ENCODE measurements at places on chromosomes 3 and 15.

DNA sequence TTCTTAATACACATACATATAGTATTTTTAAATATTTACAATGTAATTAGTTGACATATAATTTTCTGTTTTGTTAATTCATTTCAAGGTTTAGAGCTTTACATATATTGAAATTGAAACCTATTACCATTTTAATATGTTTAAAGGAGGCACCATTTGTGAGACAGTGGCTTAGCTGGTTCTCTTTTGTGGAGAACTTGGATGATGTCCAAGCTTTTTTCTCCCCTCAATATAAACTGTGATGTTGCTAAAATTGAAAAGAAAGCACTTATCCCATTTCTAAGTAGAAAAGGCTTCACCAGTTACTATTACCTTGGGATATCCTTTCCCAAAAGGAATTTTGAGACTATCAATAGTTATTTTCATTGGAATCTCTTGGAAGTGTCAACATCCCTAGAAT lies 707.2 kb downstream of the NTRK3 start:
- no peak for DNase-seq

GRCh38 chr15:57146506-57147201 lies 228.2 kb downstream of the TCF12 start:
- DNase-seq, result no peak

DNA sequence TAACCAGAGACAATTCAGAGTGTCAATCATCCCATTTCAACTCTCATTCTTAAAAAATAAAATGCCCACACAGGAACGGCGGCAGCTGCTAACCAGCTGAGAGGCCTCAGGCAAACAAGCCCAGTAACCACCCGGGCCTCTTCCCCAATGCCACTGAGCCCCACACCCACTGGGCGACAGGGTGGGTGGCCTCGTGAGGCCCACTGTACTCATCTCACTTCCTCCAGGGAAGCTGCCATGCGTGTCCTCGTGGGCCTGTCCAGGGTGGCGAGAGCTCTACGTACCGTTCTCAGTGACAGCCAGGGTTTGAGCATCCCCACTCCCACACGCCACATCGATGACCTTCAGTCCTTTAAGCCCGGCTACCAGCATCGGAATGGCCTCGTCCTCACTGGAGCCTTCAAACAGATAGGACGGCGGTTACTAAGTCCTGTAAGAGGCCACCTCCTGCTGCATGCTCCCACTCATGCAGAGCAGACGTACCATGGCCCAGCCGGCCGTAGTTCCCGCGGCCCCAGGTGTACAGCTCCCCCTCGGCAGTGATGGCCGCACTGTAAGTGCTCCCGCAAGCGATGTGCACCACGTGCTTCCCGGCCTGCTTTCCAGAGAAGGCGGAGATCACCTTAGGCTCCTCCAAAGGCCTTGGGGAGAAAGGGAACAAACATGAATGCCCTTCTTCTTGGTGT lies 56.5 kb downstream of the HERC2 start:
- DNase-seq, result no peak

GRCh38 chr3:71491154-71491752 lies 92.3 kb downstream of the FOXP1 start:
- no peak for DNase-seq

- no peak for DNase-seq
Measured at GRCh38 chr3:3627114-3627513, 172.1 kb upstream of the LRRN1 start.

DNA sequence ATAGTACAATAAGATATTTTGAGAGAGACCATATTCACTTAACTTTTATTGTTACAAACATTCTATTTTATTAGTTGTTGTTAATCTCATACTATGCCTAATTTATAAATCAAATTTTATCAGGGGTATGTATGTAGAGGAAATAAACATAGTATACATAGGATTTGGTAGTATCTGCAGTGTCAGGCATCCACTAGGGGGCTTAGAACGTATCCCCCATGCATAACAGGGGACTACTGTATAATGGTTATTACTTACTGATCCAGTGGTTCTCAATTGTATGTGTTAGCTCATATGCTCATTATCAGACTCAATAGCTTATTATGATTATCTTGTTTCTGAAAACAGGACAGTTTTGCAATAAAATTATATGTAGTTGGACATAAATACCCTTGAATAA lies 27.6 kb downstream of the CMC1 start:
- no peak for DNase-seq

DNA sequence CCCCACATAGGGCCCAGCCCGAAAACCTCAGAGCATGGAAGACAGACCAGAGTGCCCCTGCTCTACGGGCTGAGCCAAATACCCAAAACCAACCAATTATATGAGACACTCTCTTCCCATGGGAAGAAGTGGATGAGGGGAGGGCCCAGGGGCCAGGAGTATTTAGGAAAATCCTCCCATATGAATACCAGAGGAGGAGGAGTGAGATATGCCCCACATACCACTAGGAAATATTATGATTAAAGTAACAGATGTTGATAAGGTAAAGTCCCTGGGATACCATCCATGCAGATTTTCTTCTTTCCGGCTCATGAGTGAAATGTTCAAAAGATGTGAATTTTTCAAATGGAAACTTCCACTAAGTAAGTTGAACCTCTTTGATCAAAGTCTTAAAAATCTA lies 50.4 kb downstream of the MESD start:
- no peak for DNase-seq

- no peak for DNase-seq
Measured at GRCh38 chr3:79586232-79586631, 181.6 kb downstream of the ROBO1 start.

- DNase-seq, result no peak
Measured at GRCh38 chr3:46847744-46848143, 15.5 kb downstream of the MYL3 start.

GRCh38 chr15:92809880-92810361 lies 90.2 kb upstream of the CHD2 start:
- DNase-seq, result no peak

- no peak for DNase-seq
Measured at GRCh38 chr3:100245927-100246326, 14.9 kb upstream of the TBC1D23 start.

DNA sequence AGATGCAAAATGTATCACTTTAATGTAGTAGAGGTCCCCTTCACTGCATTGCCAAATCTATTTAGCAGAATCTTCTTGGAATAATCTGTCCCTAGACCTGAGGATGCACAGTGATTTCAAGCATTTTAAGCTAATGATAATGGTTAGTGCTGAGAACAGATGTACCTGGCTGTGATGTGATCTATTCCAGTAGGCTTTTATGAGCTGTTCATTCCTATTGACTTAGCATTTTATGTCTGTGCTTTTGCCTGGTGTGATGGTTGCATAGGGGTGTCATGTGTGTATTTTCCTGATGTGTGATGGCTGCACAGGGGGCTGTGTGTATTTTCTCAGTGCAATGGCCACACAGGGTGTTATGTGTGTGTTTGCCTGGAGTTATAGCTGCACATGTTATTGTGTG lies 272.9 kb downstream of the TIGIT start:
- no peak for DNase-seq

DNA sequence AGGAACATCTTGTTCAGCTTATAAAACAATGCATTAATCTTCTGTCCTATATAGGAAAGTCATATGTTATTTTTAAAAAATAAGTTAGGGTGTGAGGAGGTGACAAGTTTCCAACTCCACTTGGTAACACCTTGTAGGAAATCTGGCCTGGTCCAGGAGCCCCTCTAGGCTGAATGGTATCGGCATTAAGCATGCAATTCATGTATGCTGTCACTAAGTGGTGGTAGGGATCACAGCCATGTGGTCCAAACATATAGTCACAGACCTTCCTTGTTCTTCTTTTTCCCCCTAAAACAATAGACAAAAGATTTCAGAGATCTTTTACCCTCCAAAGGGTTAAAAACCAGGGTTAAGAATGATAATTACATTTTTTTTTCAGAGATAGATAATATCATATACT lies 4.2 kb upstream of the APBA2 start:
- no peak for DNase-seq

DNA sequence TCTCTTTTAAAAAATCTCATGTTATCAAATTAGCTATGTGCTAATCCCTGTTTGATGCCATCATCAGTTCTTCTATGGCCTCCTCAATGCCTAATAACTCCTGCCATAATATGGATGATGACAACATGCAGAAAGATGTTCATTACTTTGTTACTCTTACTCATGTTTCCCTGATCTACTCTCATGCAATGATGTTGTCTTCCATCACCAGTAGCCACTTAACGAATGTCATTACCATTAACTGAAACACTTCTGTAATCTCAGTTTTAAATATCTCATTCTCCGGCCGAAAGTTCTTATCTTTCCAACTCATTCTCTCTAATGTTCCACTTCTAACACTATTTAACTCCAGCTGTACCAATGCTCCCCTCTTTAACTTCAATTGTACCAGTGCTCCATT lies 1187.7 kb downstream of the OTOL1 start:
- DNase-seq, result no peak

GRCh38 chr3:28836199-28836598 lies 444.7 kb upstream of the RBMS3 start:
- no peak for DNase-seq

GRCh38 chr15:72590427-72590826 lies 64.1 kb upstream of the GOLGA6B start:
- DNase-seq, result no peak

- DNase-seq, result no peak
Measured at GRCh38 chr3:120524171-120524923, 71.8 kb upstream of the NDUFB4 start.

DNA sequence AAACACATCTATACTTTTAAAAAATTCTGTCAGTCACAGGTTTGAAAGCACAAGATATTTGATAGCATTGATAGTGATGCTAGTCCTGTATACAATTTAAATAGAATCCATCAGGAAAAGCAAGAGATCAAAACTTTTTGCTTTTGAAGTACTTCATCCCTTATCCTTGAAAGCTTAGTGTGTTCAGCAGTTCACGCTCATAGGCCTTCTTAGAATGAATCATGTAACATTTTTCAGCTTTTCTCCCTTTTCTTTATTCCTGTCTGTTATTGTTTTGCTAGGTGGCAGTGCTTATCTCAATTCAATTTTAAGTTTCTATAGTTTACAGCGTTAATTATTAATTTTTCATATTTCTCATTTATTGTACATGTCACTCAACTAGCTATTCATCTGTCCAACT lies 69.1 kb downstream of the FGF7 start:
- DNase-seq, result no peak

GRCh38 chr3:43152649-43153048 lies 46.8 kb upstream of the POMGNT2 start:
- DNase-seq, result no peak

GRCh38 chr3:177610262-177610661 lies 413.0 kb upstream of the TBL1XR1 start:
- no peak for DNase-seq

- no peak for DNase-seq
Measured at GRCh38 chr3:73136941-73137340, 75.5 kb downstream of the EBLN2 start.

DNA sequence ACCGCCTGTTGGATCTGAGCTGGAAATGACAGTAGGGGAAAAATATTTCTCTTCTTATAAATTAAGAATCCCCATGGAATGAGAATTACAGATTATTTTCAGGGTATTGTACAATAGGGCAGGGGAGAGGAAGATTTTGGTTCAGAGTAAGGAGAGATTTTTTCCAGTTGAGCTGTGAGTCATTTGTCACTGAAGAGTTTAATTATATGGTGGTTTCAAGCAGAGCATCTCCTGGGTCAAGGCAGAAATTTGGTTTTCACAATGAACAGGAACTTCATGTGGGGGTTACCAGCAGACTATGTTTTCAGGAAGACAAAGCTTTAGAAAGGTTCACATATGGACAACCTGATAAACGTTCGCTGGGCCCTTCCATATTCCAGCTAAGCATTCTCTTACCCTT lies 182.8 kb upstream of the NR2E3 start:
- DNase-seq, result no peak

DNA sequence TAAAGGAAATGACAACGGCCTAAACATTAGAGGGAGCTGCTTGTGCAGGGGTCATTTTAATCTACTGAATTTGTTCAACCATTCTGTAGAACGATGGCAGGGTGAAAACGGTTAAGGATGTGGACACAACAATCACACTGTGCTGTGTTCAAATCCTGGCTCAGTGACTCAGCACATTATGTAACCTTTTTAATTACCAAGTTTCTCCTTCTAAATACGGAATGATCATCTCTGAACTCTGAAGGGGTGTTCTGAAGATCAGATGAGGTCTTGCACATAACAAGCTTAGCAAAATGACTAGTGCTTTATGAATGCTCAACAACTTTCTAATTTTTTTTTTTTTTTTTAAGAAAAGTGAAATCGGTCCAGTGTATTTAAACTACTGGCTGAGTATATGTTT lies 592.8 kb downstream of the FOXP1 start:
- no peak for DNase-seq

DNA sequence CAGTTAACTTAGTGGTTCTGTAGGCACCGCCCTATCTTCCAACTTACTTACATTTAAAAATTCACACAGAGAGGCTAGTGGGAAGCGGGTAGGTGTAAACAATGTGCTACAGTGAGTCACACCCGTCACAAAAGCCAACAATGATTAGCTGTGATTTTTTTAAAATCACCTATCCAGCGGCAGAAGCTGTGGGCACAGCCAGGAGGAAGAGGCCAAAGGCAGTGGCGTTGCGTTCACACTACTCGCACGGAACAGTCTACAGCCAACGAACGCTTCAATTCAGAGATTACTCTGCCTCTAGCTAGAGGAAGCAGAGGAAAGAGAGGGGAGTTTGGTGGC lies 2.5 kb upstream of the NLGN1 start:
- no peak for DNase-seq

GRCh38 chr3:120435621-120436020 lies 15.2 kb downstream of the FSTL1 start:
- no peak for DNase-seq

DNA sequence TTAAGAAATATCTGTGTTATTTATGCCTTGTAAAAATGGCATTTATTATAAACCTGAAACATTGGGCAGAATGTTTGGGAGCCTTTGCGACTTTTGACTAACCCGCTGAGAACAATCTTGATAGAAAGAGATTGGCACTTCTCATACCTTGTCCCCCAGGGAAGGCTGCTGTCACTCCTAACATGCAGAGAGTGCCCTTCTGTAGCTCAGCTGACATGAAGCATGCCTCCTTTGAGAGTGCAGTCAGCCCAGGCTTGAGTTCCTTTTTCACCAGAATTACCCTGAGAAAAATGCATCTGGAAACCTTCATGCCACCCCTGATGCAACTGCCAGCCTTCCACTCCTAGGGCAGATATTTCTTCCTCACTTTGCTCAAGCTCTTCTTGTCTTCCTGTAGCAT lies 569.2 kb upstream of the ARPP21 start:
- no peak for DNase-seq

GRCh38 chr3:140428380-140428779 lies 249.5 kb upstream of the TRIM42 start:
- no peak for DNase-seq

GRCh38 chr3:2096216-2096615 lies 2.5 kb upstream of the CNTN4 start:
- no peak for DNase-seq

GRCh38 chr3:4460334-4460733 lies 6.7 kb downstream of the SUMF1 start:
- DNase-seq, result no peak

DNA sequence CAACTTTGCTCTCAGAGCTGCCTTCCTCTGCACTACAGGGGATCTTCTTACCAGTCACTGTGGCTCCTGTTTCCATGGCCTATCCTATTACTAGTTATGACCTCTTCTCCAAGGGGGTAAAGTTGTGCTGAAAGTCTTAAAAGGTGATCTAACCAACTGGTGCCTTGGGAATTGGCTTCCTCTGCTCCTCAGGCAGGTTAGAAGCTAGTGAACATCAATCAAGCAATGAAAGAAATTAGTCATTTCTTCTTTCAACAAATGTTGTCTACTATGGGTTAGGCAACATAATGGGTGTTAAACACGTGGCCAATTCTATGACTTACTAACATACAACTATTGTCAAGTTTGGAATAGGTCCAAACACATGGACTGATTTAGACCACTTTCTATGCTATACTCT lies 571.4 kb upstream of the NAALADL2 start:
- DNase-seq, result no peak
